ENCODE measurements at places on chromosomes 2 and 18.

DNA sequence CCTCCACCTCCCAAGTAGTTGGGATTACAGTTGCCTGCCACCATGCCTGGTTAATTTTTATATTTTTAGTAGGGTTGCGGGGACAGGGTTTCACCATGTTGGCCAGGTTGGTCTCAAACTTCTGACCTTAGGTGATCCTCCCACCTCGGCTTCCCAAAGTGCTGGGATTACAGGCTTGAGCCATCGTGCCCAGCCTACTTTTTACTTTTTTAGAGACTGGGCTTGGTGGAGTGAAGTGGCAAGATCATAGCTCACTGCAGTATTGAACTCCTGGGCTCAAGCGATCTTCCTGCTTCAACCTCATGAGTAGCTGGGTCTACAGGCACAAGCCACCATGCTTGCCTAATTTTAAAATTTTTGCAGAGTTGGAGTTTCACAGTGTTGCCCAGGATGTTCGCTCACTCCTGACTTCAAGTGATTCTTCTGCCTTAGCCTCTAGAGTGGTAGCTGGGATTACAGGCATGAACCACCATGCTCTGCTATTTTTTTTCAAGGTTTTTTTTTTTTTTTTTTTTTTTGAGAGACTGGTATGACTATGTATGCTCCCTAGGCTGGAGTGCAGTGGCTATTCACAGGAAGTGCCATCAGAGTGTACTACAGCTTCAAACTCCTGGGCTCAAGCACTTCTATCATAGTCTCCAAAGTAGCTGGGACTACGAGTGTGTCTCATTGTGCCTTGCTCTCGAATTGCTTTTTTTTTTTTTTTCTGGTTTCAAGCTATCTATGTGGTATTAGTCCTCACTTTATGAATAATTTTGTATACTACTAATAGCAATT is 11.9 kb downstream of the MSH2 start:
- DNase-seq: no peak

- no peak for DNase-seq
Observed at GRCh38 chr2:148623086-148623485, 21.5 kb upstream of the EPC2 start.

GRCh38 chr18:33745871-33746545 is 168.0 kb downstream of the ASXL3 start:
- no peak for DNase-seq

DNA sequence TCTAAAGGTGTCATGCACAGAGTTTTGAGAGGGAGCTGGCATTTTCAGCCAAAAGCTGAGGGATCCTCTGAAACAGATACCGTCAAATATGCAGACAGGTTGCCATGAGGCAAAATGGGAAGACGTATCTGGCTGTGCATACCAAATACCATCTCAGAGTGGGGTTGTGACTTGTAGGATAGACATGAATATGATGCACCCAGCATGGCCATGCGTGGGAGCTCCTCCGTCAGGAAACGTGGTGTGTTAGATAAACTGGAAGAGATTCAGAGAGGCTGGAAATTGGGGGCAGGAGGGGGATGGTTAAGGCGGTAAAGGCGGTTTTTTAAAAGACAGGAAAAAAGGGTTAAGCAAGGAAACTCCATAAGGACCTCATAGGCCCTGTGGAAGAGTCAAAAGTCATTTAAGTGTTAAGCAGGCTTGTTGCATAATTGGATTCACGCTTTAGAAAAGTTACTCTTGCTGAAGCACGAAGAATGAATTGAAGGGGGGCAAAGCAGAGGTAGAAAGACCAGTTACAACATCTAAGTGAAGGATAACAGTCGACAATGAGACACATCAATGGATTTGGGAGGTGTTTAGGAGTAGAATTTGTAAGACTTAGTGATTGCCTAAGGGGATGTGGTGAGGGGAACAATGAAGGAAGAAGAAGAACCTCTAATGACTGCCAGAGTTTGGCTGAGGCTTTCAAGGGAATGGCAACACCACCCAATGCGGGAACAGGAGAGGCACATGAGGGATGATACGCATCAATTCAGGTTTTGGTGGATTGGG is 139.6 kb upstream of the CTAGE1 start:
- no peak for DNase-seq

DNA sequence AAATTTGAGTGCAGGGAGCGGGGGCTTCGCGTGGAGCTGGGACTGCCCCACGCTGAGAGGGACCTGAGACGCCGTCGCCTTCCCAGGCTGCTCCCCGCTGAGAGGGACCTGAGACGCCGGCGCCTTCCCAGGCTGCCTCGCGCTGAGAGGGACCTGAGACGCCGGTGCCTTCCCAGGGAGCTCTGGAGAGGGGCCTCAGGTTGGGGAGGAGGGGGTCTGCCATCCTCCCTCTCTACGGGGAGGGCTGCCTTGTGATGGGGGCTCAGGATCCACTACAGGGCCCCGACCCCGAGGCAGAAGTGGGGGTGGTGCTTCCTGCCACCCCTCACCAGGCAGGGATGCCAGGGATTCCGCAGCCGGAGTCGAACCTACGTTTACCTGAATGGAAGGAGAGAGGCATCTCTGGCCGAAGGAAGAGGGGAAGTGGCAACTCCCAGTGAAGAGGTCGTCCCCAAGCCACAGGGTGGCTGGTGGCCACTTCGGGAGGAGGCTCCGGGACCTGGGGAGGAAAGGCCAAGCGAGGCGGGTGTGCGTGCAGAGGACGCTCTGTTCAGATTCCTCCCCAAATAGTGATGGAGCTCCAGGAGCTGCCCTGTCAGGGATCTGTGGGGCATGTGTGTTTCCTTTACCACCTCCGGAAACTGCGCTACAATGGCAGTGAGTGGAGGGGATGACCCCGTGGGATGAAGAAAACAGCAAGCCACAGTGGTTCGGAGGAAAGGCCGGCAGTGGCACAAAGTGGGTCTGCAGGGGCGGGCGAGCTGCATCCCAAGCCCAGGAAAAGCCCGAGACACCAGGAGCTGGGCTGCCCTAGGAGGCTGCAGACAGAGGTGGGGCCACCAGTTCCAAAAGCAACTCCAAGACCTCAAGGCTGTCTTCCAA is 108.2 kb upstream of the CTDP1 start:
- no peak for DNase-seq

DNA sequence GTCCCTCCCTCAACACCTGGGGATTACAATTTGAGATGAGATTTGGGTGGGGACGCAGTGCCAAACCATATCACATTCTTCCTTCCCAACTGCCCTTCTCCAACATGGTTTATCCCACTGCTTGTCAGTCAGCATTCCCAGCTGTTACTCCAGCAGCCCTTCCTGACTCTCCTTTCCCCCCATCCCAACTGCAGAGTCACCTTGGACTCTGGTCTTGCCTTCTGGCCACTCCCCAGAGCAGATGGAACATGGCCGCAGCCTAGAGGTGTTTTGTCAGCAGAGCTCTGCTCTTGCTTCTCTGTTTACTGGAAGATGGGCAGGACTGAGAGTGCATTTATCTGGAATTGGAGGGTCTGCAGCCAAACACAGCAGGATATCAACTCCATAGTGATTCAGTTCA is 51.2 kb upstream of the MEX3C start:
- no peak for DNase-seq

- no peak for DNase-seq
Observed at GRCh38 chr2:137800386-137800785, 163.9 kb upstream of the HNMT start.

- DNase-seq: no peak
Observed at GRCh38 chr2:130825231-130825965, 11.3 kb upstream of the ARHGEF4 start.

GRCh38 chr2:111667001-111667400 is 217.0 kb downstream of the ANAPC1 start:
- no peak for DNase-seq

- no peak for DNase-seq
Observed at GRCh38 chr18:48910972-48911545, 39.7 kb downstream of the SMAD7 start.
